Cerebellar nuclear complex (tissue), 1 donor: ENCODE measurements at places on chromosomes 12 and 14.

DNA sequence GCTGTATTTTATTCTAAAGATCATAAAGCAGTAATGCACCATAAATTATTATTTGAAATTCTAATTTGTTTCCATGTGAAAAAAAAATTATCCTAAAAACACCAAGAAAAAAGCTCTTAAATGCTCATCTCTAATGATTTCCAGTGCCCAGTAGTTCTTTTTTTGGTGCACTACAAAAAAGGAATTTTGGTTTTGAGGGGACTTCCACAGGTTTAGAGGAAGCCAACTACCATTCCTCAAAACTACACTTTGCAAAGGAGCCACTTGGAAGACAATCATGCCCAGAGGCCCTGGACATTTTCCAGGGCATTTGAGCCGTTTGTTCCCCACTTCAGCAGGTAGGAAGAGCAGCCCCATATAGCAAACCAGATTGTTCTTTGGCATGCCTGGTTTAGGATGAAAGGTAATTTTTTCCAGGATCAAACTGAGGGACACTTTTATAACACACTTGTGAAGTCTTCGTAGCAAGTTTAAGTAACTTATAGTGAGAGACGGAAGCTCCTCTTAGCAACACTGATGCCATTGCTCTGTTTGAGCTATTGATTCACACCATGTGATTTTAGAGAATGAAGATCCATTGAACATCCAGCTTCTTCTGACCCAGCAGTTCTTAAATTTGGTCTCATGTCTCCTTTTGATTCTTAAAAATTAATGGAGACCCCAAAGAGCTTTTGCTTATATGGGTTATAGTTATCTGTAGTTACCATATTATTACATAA is 187.9 kb downstream of the ETV6 start:
- no peak for DNase-seq

- DNase-seq, result no peak
Measured at GRCh38 chr12:2455410-2455809, 339.4 kb upstream of the FKBP4 start.

DNA sequence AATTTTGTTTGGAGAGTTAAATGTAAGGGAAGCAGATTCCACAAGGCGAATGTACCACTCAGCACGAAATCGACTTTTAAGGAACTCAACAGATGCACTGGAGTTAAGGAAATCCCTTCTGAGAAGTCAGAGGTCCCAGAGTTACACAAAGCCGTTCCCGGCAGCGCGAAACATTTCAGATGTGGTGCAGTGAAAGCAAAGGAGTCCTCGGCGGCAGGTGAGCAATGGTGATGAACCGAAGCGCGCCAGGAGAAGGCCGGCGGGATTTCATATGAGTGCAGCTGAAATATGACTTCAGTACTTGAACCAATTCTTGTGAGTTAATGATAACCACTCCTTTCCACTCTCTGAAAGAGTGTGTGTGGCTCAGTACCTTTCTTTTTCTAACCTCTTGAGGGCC is 183.2 kb downstream of the GRIP1 start:
- no peak for DNase-seq

- DNase-seq, result no peak
Measured at GRCh38 chr12:22624548-22624869, 462 bp upstream of the ETNK1 start.

DNA sequence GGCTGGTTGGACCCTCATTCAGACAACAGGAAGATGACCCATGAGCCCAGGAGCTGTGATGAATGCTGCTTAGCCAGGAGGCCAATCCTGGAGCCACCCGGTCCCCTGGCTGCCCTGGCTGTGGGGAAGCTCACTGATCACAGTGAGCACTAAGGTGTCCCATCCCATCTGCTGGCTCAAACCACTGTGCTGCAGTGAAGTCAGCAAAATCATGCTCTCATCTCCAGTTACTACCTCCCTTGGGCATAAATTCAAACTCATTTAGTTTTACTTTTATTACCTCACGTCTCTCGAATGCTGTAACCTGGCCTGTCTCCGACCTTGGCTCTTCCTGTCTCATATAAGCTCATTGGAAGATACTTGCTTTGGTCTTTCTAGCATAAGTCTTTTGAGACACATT is 112.4 kb downstream of the APAF1 start:
- DNase-seq, result no peak

- DNase-seq, result no peak
Measured at GRCh38 chr14:95489214-95490137, 27.0 kb downstream of the SYNE3 start.

- no peak for DNase-seq
Measured at GRCh38 chr14:101109981-101110728, 206.6 kb upstream of the RTL1 start.

GRCh38 chr12:56769868-56770267 is 6.7 kb downstream of the HSD17B6 start:
- no peak for DNase-seq

- DNase-seq, result no peak
Measured at GRCh38 chr14:100717386-100717785, 9.3 kb upstream of the DLK1 start.

- no peak for DNase-seq
Measured at GRCh38 chr12:111436266-111436665, 30.5 kb downstream of the SH2B3 start.

DNA sequence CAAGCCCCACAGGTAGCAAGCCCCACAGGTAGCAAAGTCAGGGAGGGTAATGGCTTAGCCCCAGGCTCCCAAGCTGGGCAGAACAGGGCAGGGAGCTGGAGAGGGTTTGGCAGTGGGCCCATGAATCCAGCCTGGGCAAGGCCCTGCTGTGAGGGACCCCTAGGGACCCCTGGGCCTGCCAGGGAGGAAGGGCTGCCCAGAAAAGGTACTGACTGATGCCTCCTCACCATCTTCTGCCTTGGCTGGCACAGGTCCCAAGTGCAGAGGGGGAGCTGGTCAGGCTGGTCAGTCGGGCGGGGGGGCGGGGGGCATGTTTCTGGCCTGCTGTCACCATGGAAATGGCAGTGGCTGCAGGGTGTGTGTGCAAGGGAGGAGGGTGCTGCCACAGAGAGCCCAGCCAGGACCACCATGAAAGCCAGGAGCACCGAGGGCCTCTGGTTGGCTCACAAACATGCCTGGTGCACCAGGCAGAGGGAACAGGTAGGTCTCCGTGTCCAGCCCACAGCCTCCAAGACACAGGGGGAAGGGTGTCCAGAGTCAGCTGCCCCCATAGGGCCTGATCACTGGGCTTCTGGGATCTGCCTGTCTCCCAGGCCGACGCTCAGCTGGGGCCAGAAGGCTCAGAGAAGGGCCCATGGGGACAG is 1.5 kb upstream of the CRIP2 start:
- no peak for DNase-seq

DNA sequence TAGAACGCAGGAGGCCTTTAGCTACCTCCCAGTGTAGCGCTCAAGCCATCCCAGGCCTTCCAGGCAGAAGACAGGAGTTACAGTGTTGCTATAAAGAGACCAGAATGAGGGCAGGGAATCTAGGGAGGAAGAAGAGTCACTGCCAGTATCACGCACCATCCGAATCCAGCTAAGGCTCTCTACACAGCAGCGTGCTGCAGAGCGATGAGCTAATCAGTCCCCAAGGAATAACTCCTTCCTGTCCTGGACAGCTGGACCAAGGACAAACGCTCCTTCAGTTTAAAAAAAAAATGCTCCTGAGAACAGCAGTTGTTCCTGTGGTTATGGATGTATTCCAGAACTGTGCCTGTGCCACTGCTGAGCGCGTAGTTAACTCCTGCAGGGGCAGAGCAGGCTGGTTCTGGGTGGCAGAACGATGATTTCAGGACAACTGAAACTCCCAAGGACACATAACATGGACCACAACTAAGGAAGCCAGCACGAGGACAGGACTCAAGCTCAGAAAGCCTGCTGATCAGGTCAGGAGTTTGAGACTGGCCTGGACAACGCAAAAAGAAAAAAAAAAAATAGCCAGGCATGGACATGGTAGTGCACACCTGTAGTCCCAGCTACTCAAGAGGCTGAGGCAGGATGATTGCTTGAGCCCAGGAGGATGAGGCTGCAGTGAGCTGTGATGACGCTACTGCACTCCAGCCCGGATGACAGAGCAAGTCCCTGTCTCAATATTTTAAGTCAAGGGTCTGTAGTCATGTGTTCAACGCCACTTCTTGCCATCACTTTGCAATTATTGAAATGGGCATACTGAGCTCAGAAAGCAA is 2.6 kb downstream of the IFFO1 start:
- DNase-seq, result no peak

- DNase-seq, result no peak
Measured at GRCh38 chr14:105085766-105086165, 20.5 kb upstream of the GPR132 start.

DNA sequence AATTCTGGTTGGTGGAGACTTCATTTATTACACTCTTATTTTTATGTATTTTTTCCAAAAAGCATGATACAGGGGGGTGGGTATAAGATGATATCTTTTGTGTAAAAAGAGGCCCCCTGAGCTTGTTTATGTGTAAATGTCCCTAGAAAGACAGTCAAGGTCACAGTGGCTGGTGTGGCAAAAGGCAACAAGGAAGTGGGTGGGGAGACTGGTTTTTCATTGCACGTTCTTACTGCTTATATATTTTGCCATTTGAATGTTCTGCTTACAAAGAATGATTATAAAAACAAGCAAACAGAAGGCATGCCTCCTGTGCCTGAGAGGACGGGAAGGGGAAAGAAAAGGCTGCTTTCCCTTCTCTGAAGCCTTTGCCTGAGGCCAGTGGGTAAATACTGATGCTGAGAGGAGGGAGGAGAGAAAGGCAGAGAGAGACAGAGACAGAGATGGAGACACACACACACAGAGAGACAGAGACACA is 24.1 kb upstream of the ADIPOR2 start:
- no peak for DNase-seq

DNA sequence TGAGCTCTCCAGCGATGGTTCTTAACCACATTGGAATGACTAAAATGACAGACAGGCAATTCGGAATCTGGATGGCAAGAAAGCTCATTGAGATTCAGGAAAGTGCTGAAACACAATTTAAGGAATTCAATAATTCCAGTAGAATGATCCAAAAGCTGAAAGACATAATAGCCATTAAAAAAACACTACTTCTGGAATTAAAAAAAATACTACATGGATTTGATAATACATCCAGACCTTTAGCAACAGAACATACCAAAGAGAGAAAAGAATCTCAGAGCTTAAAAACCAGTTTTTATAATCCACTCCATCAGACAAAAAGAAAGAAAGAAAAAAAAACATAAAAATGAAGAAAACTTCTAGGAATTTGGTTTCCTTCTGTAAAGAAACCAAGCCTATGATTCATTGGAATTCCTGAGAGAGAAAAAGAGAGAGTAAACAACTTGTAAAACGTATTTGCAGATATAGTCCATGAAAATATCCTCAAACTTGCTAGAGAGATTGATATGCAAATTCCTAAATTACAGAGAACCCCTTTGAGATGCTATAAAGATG is 52.8 kb downstream of the SLCO1B1 start:
- no peak for DNase-seq

DNA sequence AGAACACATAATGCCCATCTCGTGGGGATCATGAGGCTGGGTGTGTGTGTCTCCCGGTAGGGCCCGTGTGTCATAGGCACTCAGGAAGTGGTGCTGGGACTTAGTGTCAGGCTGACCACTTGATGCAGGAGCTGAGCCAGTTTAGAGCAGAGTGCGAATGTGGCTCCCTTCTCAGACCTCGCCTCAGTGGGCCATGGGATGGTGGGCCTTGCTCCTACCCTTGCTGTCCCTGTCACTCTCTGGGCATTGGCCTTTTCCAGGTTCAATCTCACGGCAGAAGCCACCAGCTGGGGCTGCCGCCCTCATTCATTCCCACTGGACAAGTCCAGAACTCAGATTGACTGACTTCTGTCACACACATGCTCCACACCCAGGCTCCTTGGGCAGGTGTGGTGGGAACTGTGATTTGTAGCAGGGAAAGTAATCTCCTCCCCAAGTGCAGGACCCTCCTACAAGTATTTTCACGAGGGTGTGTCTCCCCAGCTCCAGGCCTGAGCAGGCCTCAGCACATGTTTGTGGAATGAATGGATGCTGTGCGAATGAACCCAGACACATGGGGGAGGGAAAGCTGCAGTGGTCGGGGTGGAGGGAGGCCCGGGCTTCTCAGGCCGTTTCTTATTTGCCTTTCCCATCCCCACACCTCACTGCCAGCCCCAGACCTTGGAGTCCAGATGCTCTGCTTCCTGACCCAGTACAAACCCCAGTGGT is 54.9 kb downstream of the BEGAIN start:
- DNase-seq, result no peak

- no peak for DNase-seq
Measured at GRCh38 chr12:41769810-41770209, 374.9 kb downstream of the GXYLT1 start.

GRCh38 chr12:105355752-105356151 is 25.3 kb downstream of the C12orf75 start:
- DNase-seq, result no peak

GRCh38 chr12:51972422-51972812 is 20.9 kb downstream of the ACVR1B start:
- DNase-seq, result no peak

DNA sequence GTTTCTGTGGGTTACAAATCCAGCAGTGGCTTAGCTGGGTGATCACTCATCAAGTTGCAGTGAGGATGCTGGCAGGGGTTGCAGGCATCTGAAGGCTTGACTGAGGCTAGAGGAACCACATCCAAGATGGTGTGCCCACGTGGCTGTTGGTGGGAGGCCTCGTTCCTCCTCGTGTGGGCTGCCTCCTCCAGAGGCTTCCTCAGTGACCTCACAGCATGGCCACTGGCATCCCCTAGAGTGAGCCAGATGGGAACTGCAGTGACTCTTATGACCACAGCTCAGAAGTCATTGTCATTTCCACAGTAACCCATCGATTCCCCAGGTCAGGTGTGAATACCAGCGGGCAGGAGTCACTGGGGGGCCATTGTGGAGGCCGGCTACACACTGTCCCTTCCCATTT is 17.8 kb downstream of the AACS start:
- no peak for DNase-seq

- DNase-seq, result no peak
Measured at GRCh38 chr12:65903691-65904383, 79.6 kb downstream of the HMGA2 start.

DNA sequence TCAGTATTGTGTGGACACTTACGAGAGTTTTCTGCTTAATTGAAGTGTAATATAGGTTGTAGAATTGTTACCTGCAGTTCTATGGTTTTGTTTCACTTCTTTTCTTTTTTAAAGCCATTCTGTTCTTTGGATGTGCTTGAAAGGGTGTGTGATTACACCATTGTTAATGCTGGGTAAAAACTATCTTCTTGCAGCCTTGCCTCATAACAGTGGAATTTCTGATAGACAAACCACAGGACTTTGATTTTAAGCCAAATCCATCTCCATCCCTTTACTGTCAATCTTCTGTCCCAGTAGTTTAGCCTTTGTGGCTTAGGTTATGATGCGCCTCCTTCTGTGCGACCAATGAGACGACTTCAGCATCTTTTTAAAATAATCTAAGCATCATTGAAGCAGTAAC is 182.3 kb downstream of the PELI2 start:
- DNase-seq, result no peak

- no peak for DNase-seq
Measured at GRCh38 chr12:90619943-90620342, 335.0 kb downstream of the CCER1 start.

- DNase-seq, result no peak
Measured at GRCh38 chr12:90593596-90594295, 361.2 kb downstream of the CCER1 start.

GRCh38 chr14:65045709-65046108 is 56.6 kb downstream of the MAX start:
- no peak for DNase-seq
